ENCODE measurements at places on chromosomes 16 and 17. TPM values are rescaled to one million over a fixed set of nuclear protein-coding genes. Genes with fewer than 3 reads are reported as not detected.

Gene SDK2
- total RNA-seq, result 0.08 TPM

Gene ADAM11
- 0.13 TPM for total RNA-seq

Gene SEC14L1
- 66.1 TPM for total RNA-seq

DNA sequence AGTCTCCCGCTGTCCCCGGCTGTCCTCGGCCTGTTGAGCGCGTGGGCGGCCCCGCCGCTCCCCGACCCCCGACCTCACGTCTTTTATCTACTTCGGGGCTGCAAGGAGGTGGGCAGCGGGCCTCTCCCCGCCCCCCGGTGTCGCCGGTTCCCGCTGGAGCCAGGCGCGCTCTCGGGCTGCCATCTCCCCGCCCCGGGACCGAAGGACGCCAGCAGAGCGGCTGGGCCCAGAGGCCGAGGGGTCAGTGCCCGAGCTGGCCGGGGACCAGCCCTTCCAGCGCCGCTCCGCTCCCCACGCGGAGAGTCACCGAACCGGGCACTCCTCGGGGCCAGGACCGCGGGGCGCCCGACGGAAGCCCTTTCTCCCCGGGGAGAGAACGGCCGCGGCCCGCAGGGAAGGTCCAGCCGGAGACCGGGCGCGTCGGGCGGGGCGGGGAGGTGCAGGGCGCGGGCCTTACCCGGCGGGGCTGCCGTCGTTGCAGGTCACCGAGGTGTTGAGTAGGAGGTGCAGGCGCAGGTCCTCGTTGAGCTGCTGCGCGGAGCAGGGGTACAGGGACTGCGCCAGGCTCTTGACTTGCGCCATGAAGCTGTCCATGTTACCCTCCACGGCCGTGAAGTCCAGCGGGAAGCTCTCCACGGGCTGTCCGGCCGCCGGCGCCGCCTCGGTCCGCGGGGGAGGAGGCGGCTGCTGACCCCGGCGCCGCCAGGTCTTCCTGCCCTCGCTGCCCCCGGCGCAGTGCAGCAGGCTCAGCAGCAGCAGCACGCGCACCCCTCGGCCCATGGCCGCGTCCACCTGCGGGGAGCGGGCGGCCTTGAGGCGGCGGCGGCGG, 643 bp downstream of the NOTUM start:
- no peak for DNase-seq

DNA sequence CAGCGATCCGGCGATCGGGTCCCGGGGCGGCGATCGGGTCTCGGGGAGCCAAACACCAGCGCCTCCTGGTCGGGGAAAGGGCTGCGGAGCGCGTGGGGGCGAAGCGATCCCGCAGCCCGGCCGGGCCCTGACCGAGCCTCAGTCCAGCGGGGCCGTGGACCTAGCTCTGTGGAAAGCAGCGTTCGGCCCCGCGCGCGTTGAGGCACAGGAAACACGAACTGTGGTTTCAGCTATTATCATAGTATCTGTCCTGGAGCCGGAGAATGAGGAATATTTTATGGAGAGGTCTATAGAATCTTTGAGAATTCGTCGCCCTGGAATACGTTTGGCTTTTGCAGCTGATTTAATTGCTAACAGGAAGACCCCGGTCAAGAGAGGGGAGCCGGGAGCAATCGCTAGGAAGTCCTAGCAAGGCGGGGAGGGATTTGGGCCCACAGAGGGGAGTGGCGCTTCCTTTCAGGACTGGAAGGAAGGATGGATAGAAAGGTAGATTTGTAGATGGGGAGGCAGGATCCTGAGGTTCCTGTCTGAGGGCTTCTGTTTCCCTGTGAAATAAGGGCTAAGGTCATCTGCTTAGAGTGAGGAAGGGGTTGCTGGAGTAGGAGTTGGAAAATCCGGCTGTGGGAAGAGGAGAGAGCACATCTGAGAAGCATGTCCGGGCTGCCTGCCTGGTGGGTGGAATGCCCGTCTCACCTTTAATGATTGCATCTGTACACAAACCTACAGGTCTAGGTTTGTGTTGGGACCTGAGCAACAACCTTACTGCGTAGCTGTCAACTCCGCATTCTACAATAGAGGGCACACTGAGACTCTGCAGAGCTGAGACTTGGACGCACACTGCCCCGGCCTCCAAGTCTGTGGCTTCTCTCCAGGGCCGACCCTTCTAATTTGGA, 770 bp downstream of the CCNF start:
- DNase-seq, result no peak

- no peak for DNase-seq
Observed at GRCh38 chr17:42347198-42347597, 41.0 kb downstream of the STAT3 start.

Gene AGRP
- total RNA-seq, result not detected

GRCh38 chr17:81551458-81552243, 502 bp downstream of the FAAP100 start:
- DNase-seq, result no peak

Gene TBC1D3
- not detected for total RNA-seq

- no peak for DNase-seq
Observed at GRCh38 chr17:40065769-40066510, 3.2 kb downstream of the THRA start.

Gene C17orf67
- 2.6 TPM for total RNA-seq

DNA sequence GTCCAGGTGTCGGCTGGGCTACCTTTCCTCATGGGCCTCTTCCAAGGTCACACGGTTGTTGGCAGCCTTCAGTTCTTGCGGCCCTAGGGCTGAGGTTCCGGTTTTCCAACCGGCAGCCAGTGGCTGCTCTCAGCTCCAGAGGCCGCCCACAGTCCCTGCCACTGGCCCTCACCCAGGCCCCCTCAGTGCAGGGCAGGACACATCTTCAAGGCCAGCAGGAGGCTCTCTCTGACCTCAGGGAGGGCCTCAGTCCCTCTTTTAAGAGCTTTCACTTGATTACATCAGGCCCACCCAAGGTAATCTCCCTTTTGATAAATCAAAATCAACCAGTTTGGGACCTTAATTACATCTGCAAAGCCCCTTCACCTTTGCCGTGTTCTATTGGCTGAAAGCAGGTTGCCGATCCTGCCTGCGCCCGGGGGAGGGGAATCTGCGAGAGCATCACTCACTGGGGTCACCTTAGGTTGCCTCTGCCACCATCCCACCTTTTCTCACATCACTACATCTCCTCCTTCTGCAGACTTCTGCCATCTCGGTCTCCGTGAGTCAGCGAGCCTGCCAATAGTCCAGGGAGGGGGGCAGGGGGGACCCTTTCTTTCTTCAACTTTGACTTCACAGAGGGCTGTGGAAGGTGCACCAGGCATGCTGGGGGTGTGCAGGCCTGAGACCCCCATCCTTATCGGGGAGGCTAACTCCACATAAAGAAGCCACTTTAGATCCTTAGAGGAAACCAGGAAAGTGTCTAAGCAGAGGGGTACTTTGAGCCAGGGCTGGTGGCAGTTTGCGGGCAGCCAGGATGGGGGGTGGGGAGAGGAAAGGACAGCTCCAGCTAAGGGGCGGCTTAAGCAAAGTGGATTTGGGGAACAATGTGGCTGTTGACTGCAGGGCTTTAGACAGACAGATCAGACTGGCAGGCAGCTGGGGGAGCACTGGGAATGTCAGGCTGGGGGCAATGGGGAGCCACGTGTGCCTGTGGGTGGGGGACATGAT, 28.8 kb upstream of the NXPH3 start:
- DNase-seq, result no peak

DNA sequence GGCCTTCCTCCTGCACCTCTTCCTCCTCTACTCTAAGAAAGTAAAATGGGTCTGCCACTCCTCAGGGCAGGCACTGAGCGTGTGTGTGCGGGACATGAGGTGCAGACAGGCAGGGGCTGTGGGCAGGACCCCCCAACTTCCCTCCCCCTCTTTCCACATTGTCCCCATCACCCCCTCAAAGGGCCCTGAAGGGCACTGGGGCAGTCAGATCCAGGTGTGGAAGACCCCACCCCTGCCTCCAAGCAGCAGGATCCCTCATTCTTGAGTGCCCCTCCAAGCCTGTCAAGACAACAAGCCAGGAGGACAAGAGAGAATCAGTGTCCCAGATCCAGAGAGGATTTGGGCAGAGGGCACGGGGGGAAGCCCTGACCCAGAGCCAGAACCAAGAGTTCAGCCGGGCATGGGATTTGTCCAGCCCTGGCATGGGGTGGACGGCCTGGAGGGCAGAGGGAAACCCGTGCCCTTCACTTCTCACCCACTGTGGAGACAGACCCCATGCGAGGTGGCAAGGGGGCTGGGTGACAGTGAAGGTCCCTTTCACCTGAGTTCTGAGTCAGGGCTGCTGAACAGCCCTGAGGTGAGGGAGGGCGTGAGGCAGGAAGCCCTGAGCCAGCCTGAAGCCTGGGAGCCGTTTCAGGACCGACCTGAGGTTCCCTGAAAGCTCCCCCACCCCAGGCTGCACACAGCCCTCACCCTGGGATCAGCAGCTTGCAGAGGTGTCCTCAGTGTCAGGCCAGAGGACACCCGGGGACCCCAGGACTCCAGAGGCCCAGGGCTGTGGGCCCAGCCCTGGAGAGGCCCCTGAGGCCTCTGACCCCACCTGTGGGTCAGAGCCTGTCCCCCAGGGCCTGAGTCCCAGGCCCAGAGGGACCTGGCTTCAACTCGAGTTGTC, 45.8 kb downstream of the USP22 start:
- no peak for DNase-seq

GRCh38 chr17:27038676-27039075, 255.2 kb upstream of the WSB1 start:
- no peak for DNase-seq

GRCh38 chr16:77585379-77586251, 136.7 kb upstream of the NUDT7 start:
- DNase-seq, result no peak

Gene CFAP52
- not detected for total RNA-seq

Gene HBA1
- total RNA-seq, result 1.9 TPM

- DNase-seq, result no peak
Observed at GRCh38 chr16:48534601-48535340, 75.2 kb downstream of the N4BP1 start.

DNA sequence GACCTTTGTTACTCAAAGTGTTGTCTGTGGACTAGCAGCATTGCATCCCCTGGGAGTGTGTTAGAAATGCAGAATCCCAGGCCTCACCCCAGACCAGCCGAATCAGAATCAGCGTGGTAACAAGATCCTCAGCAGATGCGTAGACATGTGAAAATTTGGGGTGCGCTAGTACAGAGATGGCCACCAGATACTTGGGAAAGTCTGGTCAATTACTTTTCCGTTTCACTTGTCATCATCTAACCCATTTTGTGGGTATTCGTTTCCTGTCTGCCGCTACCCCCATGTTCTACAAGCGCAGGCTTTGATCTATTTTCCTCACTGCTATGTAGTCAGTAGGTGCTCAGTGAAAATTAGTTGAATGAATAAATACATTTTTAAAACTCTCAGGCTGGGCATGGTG, 33.1 kb upstream of the HERPUD1 start:
- DNase-seq, result peak; percentile 77

GRCh38 chr16:3907586-3907985, 27.1 kb upstream of the CREBBP start:
- no peak for DNase-seq

Gene DNAAF8
- 0.36 TPM for total RNA-seq

DNA sequence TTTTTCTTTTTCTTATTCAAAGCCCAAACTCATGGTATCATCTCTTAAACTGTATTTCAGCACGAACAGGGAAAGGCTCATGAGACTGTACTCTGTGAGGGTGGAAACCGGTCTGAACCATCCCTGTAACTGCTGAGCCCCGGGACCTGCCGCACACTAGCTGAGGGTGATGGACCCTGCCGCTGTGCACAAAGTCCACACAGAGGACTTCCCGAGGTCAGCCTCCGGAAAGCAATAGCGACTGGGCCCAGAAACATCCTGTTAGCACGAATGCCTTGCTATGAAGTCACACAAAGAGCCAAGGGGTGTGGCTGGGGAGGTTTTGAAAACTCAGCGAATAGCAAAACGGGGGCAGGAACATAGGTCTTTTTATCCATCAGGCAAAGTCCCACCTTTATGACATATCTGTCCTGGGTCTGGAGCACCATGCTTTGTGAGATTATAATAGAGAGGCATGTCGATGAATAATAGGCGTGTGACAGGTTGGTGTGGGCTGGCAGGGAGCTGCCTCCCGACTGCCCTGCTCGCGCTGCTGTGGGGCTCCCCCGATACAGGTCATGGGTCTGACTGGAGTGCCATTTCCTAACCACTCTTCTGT, 33.4 kb downstream of the CDK5R1 start:
- peak; percentile 52 for DNase-seq

GRCh38 chr17:67125417-67125816, 81.1 kb downstream of the CACNG1 start:
- DNase-seq, result no peak

Gene MYH1
- not detected for total RNA-seq

- DNase-seq, result no peak
Observed at GRCh38 chr17:41860254-41860931, 4.8 kb downstream of the KLHL11 start.

Gene RAPGEFL1
- 3.2 TPM for total RNA-seq

DNA sequence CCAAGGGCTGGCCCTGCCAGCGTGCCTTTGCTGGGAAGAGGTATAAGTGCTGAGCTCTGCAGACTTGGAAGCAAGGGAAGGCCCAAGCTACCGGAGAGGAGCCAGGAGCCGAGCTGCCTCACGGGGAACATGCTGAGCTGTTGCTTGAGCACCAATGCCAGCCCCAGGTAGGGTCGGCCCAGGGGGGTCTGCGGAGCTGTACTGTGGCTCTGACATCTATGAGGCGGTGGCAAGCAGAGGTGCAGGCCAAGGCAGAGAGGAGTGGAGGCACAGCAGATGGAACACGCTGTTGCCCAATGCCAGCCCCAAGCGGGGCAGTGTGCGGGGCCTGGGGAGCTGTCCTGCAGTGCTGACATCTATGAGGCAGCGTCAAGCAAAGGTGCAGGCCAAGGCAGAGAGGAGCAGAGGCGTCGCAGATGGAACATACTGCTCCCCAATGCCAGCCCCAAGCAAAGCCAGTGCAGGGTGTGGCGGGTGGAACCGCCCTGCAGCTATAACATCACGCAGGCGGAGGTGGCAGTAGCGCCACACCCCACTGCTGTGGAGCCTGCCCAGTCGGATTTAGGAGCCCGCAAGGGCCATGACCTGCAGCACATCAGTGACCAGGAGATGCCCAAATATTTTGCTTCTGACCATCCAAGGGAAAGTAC, 10.0 kb downstream of the GGA2 start:
- DNase-seq, result no peak

- no peak for DNase-seq
Observed at GRCh38 chr17:29593591-29594518, 923 bp downstream of the ANKRD13B start.

Gene CAMTA2
- 27.7 TPM for total RNA-seq

Gene KRT40
- not detected for total RNA-seq

DNA sequence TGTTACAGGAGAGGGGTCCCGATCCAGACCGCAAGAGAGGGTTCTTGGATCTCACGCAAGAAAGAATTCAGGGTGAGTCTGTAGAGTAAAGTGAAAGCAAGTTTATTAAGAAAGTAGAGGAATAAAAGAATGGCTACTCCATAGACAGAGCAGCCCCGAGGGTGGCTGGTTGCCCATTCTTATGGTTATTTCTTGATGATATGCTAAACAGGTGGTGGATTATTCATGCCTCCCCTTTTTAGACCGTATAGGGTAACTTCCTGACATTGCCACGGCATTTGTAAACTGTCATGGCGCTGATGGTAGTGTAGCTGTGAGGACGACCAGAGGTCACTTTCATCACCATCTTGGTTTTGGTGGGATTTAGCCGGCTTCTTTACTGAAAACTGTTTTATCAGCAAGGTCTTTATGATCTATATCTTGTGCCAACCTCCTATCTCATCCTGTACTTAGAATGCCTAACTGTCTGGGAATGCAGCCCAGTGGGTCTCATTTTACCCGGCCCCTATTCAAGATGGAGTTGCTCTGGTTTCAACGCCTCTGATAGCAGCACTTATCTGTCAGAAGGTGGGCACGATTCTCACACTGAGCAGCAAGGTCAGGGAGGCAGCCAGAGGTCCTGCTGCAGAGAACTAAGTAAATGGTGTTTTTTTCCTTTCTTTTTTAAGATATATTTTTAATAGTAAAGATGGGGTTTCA, 26.5 kb upstream of the XYLT2 start:
- DNase-seq, result no peak

- DNase-seq, result no peak
Observed at GRCh38 chr16:70526403-70526802, 2.8 kb downstream of the SF3B3 start.

Measured in GM12878 (cell line).